ENCODE measurements at places on chromosomes 16 and 17.

- no peak for DNase-seq
Measured at GRCh38 chr16:85171759-85172454, 59.6 kb upstream of the CIBAR2 start.

DNA sequence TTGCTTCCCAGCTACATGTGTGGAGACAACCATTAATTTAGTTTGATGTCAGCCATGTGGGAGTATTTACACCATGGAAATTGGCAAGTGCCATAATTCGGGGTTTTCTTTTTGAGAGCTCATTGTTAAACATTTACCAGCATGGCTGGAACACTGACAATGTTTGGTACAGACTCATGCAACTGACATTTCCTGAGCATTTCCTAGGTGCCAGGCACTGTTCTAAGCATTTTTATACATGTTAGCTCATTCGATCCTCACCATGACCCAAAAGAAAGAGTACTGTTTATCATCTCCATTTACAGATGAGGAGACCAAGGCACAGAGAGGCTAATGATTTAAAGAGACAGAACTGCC, 86.9 kb downstream of the FOXL1 start:
- DNase-seq = no peak

GRCh38 chr16:4049031-4049430, 67.2 kb downstream of the ADCY9 start:
- DNase-seq = no peak

GRCh38 chr17:7380321-7380720, 568 bp upstream of the TNK1 start:
- no peak for DNase-seq

DNA sequence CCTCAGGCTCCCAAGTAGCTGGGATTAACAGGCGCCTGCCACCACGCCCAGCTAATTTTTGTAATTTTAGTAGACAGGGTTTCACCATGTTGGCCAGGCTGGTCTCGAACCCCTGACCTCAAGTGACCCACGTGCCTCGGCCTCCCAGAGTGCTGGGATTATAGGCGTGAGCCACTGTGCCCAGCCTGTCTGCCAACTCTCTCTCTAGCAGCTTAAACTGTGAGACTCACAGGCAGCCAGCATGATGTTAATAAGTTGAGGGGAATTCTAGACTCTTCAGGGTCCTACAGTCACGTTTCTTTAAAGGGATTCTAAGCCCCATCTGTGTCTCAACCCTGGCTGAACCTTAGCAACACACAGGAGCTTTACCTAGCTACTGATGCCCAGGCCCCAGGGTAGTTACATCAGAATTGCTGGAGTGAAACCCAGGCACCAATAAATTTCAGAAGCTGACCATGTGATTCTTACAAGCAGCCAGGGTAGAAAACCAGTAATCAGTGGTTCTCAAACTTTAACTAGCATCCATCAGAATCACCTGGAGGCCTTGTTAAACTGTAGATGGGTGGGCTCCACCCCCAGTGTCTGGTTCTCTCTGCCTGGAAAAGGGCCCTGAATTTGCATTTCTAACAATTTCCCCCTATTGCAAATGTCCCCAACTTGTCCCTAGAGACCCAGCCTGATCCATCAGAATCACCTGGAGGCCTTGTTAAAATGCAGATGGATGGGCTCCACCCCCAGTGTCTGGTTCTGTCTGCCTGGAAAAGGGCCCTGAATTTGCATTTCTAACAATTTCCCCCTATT, 30.7 kb downstream of the GPRC5B start:
- no peak for DNase-seq

GRCh38 chr17:27954548-27955495, 61.7 kb upstream of the LYRM9 start:
- no peak for DNase-seq

GRCh38 chr16:53955221-53955875, 251.4 kb downstream of the FTO start:
- DNase-seq = no peak

DNA sequence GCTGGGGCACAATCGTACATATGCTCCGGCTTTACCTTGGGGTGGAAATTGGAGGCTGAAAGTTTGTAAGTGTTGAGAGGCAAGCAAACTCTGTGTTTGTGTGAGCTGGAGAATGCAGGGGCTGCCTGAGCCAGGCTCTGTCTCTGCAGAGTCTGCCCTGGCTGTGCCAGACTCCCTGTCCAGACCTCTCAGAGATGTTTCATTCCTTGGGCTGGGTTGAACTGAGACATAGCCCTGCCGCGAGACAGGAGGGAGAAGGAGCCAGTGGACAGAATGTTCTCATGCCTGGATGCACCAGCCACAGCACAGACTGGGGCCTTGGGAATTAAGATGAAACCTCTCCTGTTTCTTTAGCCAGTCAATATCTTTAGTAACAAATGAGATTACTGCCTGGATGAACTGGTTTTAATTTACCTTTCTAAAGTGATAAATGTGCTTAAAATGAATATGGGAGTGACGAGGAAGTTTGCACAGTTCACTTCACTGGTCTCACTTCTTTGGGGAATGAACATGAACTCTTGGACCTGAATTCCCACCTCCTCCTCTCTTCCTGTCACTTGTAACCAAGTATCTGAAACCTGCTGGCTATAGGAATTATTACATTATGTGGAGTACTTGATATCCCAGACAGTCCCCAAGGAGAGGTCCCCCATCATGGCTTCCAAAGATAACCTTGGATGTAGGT, 40.1 kb downstream of the YPEL2 start:
- no peak for DNase-seq

DNA sequence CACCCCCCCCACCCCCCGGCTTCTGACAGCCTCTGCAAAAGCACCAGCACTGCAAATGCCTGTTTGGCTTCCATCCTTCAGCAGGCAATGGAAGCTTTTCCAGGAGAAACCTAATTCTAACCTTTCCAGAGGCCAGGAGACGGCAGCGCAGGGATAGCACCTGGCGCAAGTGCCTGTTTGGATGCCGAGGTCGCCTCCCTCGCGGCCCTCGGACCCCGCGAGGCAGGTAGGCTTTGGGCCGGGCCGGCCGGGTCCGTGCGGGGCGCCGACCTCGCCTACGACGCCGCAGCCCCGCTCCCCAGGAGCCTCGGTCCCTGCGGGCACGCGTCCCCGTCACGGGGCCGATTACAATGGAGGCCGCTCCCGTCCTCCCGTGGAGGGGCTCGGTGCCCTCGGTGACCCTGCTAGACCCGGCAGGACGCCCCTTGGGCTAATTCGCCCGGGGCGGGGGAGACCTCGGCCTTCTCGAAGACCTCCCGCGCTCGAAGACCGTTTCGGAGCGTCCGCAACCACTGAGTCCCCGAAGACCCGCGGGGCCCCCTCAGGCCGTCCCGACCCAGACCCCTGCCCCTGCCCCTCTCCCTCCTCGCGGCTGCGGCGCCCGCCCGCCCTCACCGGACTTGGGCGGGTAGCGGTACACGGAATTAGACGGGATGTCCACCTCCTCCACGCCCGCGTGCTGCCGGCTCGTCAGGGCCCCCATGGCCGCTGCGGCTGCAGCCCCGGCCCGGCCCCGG, 587 bp downstream of the RNF157 start:
- DNase-seq = no peak

GRCh38 chr16:49875806-49876715, 20.1 kb upstream of the ZNF423 start:
- DNase-seq = no peak

GRCh38 chr17:75664099-75664549, 2.8 kb downstream of the RECQL5 start:
- DNase-seq = no peak

DNA sequence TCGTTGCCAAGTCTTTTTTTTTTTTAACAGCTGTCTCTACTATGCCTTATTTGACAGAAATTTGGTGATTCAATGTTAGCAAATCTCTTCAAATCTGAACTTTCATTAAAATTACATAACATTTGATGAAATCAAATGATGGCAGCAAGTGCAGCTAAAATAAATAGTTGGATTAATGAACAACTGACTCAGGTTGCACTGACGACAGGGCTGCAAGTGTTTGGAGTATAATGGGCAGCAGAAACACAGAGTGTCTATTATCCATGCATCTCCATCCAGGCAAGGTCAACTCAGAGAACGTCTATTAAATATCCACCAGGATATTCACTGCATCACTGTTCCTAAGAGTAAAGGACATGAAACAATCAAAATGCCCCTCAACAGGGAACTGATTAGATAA, 109.8 kb downstream of the SLC39A11 start:
- DNase-seq = no peak

DNA sequence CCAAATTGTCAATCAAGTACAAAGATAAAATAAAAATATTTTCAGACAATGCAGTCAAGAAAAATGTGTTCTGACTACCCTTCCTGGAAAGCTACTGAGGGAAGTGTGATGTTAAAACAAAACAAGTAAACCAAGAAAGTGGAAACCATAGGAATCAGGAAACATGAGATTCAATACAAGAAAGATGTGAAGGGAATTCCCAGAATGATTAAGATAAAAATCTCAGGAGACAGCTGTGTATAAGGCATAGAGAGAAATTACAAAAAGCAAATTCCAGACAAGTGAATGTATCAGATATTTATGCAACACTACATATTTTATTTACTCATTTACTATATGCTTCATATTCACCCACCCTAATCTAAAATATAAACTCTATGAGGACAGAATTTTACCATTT, 32.2 kb downstream of the TRIM37 start:
- DNase-seq = no peak

- no peak for DNase-seq
Measured at GRCh38 chr16:19458722-19459379, 41.2 kb downstream of the TMC5 start.

DNA sequence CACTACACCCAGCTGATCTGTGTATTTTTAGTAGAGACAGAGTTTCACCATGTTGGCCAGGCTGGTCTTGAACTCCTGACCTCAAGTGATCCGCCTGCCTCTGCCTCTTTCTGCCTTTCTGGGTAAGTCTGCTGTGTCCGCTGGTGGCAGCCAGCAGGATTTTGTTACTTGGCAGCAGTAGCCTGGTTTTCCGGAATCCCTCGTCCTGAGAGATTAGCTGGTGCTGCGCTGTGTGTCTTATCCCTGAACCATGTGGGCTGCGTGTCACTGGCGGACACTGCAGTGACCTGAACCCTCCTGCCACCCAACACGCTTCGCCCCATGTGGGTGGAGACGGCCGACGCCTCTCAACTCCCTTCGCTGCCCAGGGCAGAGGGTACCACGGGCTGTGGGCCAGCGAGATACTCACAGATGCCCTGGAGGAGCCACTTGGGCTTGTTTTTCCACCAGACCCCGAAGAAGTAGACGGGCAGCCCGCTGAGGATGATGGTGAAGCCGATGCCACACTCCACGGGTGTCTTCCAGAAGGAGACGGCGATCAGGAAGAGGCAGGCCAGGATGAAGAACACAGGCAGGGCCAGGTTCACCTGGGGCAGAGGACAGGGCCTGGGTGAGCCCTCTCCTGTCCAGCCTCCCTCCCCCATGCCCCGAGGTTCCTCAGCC, 35.2 kb downstream of the SLC7A5 start:
- no peak for DNase-seq

DNA sequence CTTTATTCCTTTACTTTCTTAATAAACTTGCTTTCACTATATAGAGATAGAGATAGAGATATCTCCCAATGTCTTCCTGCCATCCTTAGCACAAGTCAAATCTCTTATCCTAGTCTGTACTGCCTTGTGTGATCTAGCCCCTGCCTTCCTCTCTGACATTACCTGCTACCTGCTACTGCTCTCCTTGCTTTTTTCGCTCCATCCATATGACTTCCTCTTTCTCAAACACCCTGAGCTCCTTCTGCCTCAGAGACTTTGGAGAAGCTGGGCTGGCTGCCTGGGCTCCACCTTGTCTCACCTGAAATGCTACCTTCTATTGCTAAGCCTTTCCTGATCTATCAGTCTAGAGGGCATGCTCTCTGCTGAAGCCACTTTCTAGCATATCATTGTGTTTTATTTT, 24.7 kb upstream of the WSB1 start:
- DNase-seq = no peak

- peak; percentile 86 for DNase-seq
Measured at GRCh38 chr16:66977341-66978113, 10.9 kb upstream of the CES4A start.

DNA sequence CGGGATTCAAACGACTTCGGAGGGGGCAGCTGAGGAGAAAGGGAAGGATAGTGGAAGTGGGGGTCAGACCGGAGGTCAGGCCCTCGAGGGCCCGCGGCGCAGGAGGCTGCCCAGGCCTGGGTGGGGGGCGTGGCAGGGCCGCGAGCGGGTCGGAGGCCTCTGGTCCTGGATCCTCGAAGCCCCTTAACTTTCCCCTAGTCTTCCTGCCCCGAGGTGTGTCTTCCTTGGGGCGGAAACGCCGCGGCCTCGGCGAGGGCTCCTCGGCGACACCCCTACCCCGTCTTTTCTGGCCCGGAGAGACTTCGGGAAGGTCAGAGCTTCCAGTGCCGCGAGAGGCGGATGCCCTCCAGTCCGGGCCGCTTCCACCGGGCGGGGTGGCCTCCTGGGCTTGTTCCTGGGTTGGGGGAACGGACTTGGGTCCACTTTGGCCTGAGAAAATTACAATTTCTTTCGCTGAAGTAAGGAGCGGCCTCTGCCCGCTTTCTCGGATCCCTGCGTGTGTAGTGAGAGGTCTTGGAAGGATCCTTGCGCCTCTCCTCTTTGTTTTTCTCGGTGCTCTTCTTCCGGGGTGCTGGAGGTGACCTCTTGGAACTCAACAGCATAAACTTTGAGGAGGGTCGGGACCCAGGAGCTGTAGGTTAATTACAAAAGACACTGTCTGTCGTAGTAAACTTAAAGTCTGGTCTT, 491 bp downstream of the IST1 start:
- DNase-seq = peak; percentile 17

GRCh38 chr17:31398381-31399311, 7.2 kb downstream of the RAB11FIP4 start:
- no peak for DNase-seq

DNA sequence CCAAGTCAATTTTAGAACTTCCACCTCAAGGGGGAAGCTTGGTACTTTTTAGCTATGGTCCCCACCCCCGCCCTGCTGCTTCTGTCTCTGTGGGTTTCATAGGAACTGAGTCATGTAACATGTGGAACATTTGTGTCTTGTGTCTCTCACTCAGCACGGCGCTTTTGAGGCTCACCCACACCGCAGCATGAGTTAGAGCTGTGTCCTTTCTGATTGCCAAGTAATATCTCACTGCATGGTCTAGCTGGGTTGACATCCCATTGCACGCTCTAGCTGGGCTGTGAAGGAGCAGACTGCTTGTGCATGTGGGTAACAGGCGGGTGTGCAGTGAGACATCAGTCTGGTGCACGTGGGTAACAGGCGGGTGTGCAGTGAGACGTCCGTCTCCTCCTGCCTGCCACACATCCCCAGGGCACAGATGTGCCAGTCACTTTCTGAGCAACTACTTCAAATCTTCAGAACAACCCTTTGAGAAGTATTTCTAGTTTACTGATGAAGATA, 26.4 kb upstream of the SLC7A5 start:
- peak; percentile 58 for DNase-seq

- no peak for DNase-seq
Measured at GRCh38 chr16:27248036-27248435, 20.5 kb downstream of the NSMCE1 start.

DNA sequence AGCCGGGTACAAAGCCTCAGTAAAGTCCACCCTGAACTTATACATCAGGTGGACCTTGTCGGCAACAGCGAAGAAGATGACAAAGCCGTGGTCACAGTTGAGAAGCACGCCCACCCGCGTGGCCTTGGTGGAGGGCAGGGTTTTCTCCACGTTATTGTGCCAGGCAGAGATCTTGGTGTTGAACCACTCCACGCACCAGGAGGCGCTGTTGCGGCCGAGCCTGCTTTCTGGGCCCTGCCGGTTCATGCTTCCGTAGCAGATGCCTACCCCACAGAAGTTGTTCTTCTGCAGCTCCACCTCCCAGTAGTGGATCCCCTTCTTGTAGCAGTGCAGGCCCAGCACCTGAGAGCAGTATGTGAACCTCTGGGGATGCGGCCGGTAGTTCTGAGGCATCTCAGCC, 22.1 kb downstream of the TRIM25 start:
- DNase-seq = peak; percentile 54

- DNase-seq = no peak
Measured at GRCh38 chr16:19354371-19354770, 63.3 kb upstream of the TMC5 start.
